ENCODE measurements at places on chromosomes 11 and 22.
A peak's percentile ranks its signal among the peaks of the same experiment; 100 is the strongest.

GRCh38 chr22:47189056-47189916 is 426.8 kb downstream of the TBC1D22A start:
- DNase-seq: no peak

GRCh38 chr11:126817523-126818450 is 182.8 kb downstream of the KIRREL3 start:
- no peak for DNase-seq

- no peak for DNase-seq
Observed at GRCh38 chr11:64029773-64030172, 6.0 kb upstream of the FLRT1 start.

DNA sequence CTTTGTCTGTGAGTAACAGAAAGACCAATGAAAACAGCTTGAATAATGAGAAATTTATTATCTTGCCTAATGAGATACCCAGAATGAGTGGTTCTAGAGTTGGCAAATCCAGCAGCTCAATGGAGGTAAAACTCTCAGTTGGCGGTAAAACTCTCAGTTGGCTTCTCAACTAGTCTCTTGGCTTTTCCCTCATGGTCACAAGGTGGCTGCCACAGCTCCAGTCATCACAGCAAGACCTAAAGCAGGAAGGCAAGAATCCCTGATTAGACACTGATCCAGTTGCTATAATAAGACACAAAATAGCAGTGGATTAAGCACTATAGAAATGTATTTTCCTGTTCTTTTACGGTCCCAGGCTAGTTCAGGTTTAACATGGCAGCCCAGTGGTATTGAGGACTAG is 37.5 kb upstream of the TSPAN18 start:
- no peak for DNase-seq

DNA sequence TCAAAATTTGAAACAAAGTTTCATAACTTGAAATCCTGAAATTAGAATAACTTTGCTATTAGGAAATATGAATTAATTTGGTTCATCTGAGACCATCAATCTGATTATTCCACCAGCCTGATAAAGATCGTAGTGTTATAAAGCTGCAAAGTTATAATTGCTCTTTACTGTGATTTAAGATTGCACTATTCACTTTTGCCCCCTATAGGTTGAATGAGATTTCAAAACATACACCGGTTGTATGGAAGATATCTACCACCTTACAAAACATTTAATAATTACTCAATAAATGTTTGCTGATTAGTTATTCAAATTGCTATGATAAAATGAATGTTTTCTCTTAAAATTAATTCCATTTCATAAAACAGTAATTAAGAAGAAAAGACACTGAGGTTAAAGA is 26.1 kb downstream of the APIP start:
- DNase-seq: no peak

GRCh38 chr11:46298699-46299433 is 21.4 kb downstream of the CREB3L1 start:
- no peak for DNase-seq

- no peak for DNase-seq
Observed at GRCh38 chr11:13983081-13983751, 20.7 kb downstream of the SPON1 start.

DNA sequence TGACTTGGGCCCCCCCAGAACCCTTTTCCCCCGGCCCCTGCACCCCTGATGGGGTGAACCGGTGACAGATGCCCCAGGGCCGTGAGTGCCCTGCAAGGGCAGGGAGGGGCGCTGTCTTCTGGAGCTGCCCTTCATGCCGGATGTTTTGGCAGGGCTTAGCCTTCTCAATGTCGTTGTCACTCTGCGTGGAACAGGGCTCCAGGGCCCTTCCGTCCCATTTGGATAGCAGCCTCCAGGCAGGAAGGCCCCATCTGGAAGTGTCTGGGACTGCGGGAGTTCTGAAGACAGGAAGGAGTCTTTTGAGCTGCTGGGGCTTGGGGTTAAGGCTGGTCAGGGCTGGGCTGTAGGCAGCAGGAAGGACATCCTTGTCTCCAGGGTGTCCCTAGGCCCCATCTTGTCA is 4.6 kb downstream of the FRMD8 start:
- no peak for DNase-seq

GRCh38 chr11:31240340-31240904 is 129.1 kb downstream of the DCDC1 start:
- peak; percentile 19 for DNase-seq

DNA sequence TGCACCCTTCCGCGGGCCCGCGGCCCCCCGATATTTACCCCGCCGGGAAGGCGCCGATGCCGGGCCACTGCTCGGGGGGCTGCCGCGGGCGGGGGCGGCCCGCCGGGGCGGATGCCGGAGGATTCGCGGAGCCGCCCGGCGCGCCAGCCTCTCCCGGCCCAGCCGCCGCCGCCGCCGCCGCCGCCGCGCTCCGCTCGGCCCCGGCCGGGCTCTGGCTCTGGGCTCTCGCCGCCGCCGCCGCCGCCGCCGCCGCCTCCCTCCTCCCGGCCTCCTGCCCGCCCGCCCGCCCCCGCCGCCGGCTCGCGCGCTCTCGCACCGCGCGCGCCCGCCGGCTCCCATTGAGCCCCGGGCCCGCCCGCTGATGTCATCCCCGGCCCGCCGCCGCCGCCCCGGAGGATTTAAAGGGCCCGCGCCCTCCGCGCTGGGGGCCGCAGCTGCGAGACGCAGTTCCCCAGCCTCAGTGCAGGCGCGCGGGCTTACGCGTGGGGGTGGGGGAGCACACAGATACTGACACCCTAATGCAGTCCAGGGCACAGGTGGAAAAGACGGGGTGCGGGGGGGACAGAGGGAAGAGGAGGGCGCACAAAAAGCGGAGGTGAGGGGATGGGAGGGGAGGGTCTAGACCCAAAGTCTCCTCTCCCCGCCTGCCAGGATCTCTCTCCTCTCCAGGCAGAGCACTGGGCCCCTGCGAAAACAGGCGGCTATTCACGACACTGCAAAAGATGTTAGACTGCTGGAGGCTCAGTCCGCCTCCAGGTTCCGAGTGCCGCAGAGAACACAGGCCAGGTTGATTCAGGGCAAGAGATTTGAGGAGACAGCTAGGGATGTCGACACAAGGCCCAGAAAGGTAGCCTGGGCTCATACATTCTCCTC is at the start of gene CSNK1E:
Gene CSNK1E (minus strand): TSS at position 312 of the 873 bp plus-strand sequence. CDS start 3,276 bp downstream, outside the sequence.
- peak; percentile 69 for DNase-seq

Data from muscle of back (tissue), 13 donors.